ENCODE measurements at places on chromosomes 4 and X. TPM values are rescaled to one million over a fixed set of nuclear protein-coding genes. Genes with fewer than 3 reads are reported as not detected.

Gene USP17L13
- total RNA-seq: not detected

Gene BMPR1B
- total RNA-seq: 0.73 TPM

Gene MID1
- total RNA-seq: 8.5 TPM

Gene RHOXF1
- total RNA-seq: not detected

Gene SSX4B
- not detected for total RNA-seq

Gene AGA
- total RNA-seq: 42.0 TPM

Measured in hair follicle dermal papilla cell (primary cell).